ENCODE measurements at places on chromosomes 3 and 15.

DNA sequence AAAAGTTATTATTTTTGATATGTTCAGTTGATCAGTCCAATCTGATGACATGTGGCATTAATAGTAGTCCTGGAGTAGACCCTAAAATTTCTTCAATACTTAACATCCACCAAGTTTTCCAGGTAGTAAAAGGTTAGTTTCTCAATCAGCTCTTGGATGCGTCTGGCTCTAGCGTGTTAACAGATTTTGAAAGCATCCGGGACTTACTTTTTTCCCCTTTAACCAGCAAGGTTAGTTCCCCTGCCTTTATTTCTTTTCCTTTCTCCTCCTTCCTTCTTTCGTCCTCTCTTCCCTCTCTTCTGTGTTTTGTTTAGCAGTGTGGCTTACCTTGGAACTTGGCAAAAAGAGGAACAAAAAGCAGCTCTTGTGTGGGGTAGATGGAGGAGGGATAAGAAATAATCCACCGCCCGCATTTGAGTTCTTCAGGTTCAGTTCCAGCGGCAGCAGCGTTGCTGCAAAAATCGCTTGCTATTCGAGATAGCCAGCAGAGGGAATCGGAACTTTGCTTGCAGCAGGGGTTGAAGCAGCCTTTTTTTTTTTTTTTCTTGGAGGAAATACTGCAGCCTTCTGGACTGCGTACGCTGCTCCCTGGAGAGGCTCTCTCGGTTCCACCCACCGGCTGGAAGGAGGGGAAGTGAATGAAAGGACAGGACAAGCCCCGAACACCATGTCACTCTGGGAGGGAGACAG is at the start of gene RBMS3:
RBMS3 (plus strand) TSS at position 668 of the 690 bp plus-strand sequence.
- DNase-seq: peak; percentile 28

- peak; percentile 28 for DNase-seq
These were observed 61.3 kb upstream of the PSMD6 start for GRCh38 chr3:64084640-64085039.

GRCh38 chr15:100030586-100031229 is 297.5 kb upstream of the LYSMD4 start:
- DNase-seq: no peak

GRCh38 chr3:24182756-24183155 is 237.7 kb downstream of the NR1D2 start:
- DNase-seq: no peak

GRCh38 chr3:127674101-127674721 is 1.5 kb downstream of the ABTB1 start:
- no peak for DNase-seq

DNA sequence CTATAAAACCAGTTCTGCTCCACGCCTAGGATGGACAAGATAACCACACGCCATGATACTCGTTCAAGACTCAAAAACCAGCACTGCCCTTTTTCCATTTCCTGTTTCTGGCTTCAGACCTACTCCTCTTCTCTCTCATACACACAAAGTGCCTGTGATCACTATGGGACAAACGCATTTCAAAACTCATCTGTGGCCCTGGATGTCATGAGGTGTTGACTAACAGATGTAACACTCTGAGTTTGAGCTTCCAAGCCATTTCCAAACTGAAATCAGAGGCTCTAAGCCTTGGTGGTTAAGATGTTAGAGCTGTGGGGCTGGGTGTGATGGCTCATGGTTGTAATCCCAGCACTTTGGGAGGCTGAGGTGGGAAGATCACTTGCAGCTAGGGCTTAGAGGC is 55.7 kb upstream of the LMOD3 start:
- no peak for DNase-seq

DNA sequence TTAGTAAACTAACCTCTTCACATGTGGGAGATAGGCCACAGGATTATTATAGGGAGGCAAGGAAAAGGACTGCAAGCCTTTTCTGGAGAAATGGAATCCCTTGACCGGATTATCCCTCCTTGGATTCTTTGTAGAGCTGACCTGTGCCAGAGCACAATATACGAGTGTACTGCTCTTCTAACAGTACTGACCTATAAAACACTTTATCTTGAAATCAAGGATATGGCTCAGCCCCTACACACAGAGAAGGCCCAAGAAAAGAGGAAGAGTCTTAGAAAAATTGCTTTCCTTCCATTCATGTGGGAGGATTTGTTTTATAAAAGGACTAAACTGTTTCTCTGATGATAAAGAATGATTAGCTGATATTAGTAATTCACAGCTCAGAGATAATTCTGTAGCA is 42.2 kb downstream of the DMXL2 start:
- no peak for DNase-seq

- DNase-seq: no peak
These were observed 18.4 kb downstream of the GCSAM start for GRCh38 chr3:112114576-112115160.

DNA sequence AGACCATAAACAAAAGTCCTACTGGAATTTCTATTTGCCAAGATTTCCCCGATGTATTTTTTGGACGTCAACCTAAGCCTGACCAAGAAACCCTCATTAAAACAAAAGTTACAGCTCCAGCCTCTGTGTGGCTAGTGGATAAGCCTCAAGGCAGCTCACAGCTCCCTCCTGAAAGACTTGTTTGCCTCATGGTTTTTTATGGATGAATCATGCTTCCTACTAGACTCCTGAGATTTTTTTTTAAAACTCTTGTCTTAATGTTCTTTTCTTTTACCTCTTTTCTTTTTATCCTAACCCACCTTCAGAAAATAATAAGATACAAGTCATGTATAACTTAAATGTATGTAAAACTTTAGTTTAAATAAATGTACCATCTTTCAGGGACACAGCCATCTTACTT is 52.4 kb downstream of the SUCNR1 start:
- no peak for DNase-seq

GRCh38 chr15:74653426-74654102 is 37.9 kb downstream of the CLK3 start:
- DNase-seq: no peak

DNA sequence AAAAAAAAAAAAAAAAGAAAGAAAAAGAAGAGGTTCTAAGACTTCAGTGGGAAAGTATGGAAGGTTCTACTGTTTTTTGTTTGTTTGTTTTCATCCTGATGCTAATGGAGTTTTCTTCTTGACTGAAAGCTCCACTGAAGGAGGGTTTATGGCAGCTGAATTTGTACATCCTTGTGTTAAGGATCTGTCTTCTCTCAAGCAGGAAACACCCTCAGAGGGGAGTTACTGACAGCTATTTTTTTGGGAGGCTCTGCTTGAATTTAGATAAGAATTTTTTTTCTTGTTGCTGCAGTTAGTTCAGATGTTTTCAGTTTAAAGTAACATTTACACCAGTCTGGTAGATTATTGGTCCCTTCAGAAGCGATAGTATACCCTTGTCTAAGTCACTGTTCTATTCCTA is 325.3 kb downstream of the ROBO2 start:
- no peak for DNase-seq

DNA sequence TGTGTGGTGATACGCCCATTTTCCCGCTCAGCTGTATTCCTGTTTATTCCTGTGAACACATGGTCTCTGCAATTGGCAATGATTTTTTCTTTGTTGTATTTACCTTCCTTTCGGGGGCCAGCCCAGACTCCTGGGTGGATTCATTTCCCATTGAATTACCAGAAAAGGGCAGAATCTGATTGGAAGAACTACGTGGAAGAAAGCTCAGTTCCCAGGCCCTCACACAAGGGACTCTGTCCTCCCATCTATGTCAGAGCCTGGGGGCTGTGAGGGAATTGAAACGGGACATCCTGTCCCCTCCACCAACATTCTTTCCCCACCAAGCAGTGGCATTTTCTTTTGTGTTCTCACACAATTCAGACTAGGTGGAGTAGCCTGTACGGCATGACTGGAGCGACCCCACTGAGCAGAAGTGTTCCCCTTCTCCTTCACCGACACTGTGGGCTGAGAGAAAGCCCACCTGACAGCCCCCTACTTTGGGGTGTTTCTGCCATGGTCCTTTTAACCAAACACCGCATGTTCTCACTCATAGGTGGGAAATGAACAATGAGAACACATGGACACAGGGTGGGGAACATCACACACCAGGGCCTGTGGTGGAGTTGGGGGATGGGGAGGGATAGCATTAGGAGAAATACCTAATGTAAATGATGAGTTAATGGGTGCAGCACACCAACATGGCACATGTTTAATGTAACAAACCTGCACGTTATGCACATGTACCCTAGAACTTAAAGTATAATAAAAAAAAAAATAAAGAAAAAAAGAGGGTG is 32.1 kb upstream of the RFTN1 start:
- DNase-seq: no peak

- no peak for DNase-seq
These were observed 29.3 kb downstream of the RARRES1 start for GRCh38 chr3:158702815-158703481.

DNA sequence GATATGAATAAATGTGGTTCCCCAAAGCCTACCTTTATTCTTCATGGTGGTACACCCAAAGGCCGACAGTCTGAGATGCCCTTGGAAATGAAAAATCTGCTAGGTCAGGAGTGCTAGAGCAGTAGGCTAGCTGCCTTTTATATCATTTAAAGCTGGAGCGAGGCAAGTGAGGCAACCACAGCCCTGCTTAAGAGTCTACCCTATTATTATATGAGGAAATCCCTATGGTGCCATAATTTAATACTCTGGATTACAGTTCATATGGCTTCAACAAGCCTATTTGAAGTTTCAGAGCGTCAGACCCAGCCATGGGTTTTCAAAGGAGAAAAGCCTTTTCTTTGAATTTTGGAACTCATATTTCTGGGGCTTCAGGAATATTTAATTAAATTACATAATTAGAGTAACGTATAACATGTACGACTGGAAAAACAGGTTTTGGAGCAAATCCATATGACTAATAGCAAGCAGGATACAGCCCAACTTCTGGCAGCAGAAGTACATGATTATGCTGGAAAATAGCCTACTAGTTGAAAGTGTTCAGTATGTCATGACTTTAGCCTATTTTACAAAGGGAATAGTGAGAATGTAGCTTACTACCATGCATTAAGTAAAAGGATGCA is 18.0 kb upstream of the SLTM start:
- DNase-seq: no peak

- no peak for DNase-seq
These were observed 15.1 kb upstream of the TMEM158 start for GRCh38 chr3:45241206-45241605.

DNA sequence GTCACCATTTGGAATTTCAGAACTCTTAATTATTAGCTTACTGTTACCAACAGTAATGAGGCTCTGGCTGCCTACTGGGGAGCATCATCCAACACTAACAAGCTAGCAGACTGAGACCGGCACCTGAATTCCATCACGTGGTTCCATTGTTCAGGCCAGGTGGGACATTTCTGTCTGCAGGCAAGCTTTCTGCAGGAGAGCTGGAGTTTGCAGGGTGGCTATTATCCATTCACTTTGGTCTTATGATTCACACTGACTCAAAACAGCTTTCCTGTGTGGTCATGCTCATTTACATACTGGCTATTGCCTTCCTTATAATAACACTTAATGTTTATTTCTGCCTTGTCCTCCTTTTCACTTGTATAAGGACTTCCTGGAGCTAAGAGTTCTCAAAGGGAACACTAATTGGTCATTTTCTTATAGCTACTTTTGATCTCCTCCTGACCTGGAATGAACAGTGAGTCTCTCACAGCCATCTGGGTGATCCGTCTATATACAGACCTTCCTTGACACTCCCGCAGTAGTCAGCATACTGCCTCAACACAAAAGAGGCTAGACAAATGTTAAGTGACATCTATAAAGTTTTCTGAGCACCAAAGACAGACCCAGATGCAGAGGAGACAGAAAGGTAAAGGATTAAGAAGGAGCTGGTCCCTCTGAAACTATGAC is 695.4 kb downstream of the FHIT start:
- no peak for DNase-seq

GRCh38 chr15:90683876-90684275 is 33.3 kb upstream of the BLM start:
- no peak for DNase-seq

GRCh38 chr3:79314962-79315361 is 452.8 kb downstream of the ROBO1 start:
- DNase-seq: no peak

GRCh38 chr3:158935846-158936245 is 134.0 kb downstream of the MFSD1 start:
- DNase-seq: no peak

GRCh38 chr3:37763309-37763708 is 98.4 kb upstream of the CTDSPL start:
- no peak for DNase-seq

DNA sequence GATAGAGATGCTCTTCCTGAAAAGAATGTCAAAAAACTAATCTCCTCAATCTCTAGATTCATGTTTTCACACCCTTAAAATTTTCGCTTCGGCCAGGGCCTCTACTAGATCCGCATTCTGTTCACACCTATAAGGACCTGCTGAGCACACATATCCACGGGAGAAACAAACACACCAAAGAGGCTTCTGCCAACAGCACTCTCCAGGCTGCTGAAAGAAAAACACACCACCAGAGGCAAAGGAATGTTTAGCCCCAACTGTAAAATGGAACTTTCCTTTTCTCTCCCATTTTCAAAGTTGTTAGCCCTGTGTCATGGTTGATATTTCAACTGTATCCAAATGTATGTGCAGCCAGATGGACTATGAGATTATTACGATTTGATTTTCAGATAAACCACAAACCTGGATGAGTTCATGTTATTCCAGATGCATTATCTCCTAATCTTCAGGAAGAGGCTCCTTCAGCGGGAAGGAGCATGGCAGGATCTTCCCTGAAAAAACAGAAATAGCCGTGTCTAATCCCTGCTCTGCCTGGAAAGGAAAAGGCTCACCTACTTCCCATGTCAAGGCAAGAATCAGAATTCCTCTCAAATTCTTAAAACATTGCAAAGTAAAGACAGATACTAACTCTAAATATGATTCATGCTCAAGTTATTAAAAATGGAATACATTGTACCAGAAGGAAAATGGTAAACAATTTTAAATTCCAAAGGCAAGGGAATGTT is 442.7 kb upstream of the NR2F2 start:
- DNase-seq: no peak

DNA sequence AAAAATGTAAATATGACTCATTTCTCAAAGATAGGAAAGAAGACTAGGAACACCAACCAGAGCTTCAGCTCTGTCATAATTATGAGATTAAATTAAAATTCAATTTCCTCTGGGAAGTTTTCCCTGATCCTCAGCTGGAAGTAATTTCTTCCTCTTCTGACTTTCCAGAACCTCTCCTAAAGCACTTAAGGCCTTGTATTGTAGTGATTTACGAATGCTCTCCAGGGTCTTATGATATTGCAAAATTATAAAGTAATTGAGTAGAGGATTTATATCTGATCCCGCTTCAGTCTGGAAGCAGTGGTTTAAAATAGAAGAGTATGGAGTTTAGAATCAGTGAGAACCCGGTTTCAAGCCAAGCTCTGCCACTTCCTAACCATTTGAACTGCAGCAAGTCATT is 279.8 kb downstream of the ZPLD1 start:
- no peak for DNase-seq

- no peak for DNase-seq
These were observed 5.5 kb upstream of the FSIP1 start for GRCh38 chr15:39788108-39788507.

Measured in 8988T (cell line).